ENCODE measurements at places on chromosomes 1 and 21.

GRCh38 chr1:60672449-60672848 is 409.9 kb upstream of the NFIA start:
- DNase-seq = no peak

DNA sequence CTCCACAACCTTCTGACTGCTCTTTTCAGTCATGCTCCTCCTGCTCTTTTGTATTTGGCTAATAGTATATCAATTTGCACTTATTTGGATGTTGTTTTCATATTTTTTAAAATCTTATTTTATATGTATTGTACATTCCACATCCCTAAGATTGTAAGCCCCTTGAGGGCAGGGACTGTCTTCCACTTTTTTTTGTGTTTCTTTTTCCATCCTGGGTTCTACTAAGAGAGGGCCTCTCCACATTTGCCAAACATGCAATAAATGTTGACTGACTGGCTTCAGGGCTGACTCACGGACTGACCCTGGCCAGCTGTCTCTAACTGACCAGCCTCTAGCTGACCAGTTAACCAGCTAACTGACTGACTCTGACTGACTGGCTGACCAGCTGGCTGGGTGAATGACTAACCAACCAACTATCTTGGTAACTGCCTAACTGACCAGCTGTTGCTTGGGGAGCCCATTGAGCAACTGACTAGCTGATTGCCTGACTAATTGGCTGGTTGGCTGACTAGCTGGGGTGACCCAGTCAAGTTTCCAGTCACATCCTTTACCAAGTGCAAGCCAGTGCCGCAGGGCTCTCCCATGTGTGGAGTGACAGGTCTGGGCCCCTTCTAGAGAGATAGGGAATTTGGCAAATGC is 16.1 kb downstream of the CSF1 start:
- DNase-seq = no peak

DNA sequence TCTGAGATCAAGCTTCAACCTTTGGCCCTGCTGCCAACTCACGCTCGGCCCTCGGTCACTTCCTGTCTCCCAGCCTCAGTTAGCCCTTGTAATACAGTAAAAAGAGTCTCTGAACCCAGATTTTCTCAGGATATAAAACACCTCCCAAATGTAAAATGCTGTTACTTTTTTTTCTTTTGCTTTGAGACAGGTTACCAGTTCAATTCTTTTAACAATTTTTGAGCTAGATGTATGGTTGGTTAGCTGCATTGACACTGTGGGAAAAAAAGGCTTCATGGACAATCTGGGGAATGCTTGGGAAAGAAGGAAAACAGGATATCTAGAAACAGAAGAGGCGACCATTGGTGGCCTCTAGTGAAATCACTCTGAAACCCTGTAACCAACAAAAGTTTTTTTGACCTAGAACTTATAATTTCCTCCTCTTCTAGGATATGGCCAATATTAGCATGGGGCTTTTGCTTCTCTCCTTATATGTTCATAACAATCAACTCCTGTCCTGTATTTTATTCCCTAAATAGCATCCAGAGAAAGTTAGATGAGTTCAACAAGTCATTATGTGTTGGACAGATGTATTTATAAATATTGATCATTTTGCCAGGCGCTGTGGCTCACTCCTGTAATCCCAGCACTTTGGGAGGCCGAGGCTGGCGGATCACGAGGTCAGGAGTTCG is 1.3 kb downstream of the CMPK1 start:
- no peak for DNase-seq

- no peak for DNase-seq
These were observed 80.5 kb downstream of the OMA1 start for GRCh38 chr1:58465825-58466629.
